ENCODE measurements at places on chromosomes 2 and 18.
A peak's percentile ranks its signal among the peaks of the same experiment; 100 is the strongest.

- DNase-seq = no peak
These were observed 9.2 kb upstream of the GALNT3 start for GRCh38 chr2:165803123-165803760.

- DNase-seq = no peak
These were observed 91.8 kb upstream of the ST6GAL2 start for GRCh38 chr2:106977717-106978116.

GRCh38 chr2:193695367-193695766 lies 1500.6 kb upstream of the TMEFF2 start:
- DNase-seq = no peak

- DNase-seq = no peak
These were observed 25.3 kb downstream of the ZNF519 start for GRCh38 chr18:14106906-14107305.

DNA sequence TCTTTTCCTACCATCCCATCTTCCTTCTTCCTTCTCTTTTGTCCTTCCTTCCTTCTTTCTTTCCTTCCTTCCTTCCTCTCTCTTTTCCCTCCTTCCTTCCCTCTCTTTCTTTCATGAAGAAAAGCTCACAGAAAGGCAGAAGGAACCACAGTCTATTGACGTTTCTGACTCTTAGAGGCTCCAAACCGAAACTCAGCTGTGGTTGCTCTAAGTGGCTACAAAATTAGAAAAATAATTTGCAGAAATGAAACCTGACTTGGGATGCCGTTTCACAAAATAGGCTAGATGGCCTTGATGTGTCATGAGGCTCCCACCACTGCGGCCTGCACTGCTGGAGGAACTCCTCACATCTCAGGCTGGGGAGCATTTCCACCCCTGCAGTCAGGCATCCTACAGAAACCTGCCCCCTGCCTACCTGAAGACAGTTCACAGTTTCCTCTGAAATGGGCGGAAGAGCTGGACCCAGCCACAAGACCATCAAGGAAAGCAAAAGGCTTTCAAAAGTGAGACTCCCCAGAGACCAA lies 165.6 kb downstream of the SMAD7 start:
- peak; percentile 97 for DNase-seq

DNA sequence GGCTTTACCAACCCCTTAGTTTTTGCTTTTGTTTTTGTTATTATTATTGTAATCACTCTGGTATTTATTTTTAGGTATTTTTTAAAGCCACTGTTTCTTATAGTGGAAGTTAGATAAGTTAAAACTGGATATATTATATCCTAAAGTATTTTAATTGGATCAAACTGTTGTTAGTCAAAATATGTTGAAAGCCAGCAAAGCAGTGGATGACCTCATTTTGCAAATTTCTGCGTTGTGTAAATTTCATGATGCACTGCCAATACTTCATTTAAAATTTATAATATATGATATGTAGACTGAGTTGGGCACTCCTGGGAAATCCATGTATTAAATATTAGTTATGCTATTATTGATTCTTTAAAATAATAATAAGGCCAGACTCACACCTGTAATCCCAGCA lies 661.7 kb upstream of the NRXN1 start:
- no peak for DNase-seq

DNA sequence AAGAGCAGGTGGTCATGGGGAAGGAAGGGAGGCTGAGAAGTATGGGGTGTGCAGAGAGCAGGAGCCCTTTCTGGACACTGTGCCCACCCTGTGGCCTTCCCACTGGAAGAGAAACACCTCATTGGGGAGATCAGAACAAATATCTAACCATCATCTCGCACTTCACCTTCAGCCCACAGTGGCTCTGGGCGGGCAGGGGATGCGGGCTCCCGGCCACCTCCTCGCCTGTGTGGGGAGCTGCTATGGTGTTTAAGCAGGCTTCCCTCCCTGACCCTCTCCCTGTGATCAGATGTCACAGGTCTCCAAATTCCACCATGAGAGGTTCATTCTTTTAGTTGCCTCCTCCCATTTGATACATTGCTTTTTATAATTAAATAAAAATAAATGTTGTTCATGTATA lies 5.0 kb downstream of the FBLN7 start:
- no peak for DNase-seq

DNA sequence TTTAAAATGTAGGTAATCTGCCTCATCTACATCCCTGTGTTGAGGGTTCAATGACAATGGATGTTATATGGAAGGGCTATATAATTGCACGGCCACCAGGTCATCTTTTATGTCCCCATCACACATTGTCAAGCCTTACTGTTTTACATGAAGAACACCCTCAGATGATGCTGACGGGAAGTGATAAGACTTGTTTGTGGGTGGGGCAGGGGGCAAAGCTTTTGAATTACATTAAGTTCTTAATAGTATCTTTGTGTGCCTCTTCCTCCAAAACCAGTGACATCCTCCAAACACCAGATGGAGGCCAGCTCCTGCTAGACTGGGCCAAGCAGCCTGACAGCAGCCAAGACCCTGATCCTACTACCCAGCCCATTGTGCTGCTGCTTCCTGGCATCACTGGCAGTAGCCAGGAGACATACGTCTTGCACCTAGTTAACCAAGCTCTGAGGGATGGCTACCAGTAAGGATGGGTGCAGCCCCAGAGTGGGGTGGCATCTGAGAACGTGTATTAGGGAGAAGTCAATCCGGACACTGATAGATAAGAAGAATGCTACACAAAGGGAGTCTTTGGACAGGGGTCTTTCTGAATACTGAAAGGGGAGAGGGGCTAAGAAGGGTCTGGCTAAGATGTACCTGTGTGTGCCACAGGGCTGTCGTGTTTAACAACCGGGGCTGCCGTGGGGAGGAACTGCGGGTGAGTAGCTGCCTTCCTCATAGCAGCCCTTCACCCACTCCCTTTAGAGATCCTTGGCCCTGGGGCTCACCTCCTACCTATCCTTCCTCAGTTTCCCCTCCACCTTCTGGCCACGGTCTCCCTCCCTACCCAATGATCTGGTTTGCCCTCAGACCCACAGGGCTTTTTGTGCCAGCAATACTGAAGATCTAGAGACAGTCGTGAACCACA lies 5.3 kb downstream of the ABHD1 start:
- DNase-seq = no peak

DNA sequence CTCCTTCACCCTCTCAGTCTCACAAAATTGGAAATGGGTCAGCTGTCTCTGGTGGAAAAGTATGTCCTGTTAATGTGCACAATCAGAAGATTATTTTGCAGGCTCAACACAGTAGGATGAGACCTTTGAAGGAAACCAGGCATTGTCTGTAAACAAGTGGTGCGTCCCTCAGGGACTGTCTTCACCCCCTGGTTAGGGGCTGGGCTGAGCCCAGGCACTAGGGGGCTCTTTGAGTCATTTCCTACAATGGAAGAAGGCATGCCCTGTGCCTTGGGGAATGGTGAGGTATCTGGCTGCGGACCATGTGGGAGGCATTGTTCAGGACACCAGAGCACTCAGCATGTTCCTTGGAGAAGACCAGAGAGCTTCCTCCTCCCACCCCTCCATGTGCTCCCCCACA lies 26.8 kb downstream of the PKDCC start:
- DNase-seq = no peak

DNA sequence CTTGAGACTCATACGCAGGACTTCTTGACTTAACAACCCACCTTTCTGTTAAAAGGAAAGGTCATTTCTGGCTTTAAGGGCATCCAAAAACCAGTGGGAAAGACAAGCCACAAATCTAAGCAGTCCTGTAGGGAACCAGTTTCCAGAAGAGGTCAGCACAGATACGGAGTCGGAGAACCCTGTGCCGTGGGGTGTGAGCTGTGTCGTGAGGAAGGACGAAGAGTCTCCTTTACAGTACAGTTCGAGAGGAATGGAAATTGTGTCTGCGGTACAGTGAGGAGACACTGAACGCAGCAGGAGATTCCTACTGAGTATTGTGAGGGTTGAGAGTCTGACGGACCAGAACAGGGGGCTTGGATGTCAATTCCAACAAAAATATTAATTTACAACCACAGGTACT lies 17.7 kb downstream of the SLC30A3 start:
- DNase-seq = no peak

- DNase-seq = no peak
These were observed 166.6 kb upstream of the TANK start for GRCh38 chr2:160993654-160994061.

- no peak for DNase-seq
These were observed 13.0 kb upstream of the RMDN2 start for GRCh38 chr2:37912056-37912455.

GRCh38 chr2:39464864-39465263 lies 27.8 kb upstream of the MAP4K3 start:
- DNase-seq = no peak

DNA sequence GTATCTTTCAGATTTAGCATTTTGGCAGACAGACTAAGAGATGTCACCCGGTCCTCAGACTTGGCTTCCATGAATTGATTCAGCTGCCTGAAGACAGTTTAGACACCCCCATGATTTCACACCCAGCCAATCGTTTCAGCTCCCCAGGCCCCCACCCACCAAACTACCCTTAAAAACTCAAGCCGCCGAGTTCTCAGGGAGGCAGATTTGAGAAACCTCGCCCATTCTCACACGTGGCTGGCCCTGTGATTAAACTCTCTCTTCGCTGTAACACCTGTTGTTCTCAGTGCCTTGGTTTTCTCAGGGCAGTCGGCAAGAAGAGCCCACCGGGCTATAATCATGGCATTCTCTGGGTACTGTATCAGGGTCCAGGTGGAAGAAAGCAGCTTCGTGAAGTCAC lies 35.2 kb downstream of the UXS1 start:
- no peak for DNase-seq

DNA sequence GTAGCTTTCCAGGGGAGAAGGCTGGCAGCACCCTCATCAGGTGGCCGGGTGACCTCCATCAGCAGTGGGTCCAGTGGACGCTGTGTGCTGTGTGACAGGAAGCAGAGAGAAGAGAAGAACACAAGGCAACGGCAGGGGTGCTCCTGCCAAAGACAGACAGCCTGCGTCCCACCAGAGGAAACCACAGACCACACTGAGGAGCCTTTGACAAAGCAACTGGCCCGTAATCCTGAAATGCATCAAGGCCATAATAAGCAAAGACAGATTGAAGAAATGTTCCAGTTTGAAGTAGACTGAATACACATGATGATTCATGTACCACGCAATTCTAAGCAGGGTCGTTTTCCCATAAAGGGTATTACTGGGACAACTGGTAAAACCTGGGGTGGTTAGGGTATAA lies 172.4 kb downstream of the FBXO15 start:
- no peak for DNase-seq

GRCh38 chr2:85675866-85676548 lies 8.0 kb upstream of the SFTPB start:
- no peak for DNase-seq

- no peak for DNase-seq
These were observed 17.8 kb upstream of the DGKD start for GRCh38 chr2:233336541-233336940.

DNA sequence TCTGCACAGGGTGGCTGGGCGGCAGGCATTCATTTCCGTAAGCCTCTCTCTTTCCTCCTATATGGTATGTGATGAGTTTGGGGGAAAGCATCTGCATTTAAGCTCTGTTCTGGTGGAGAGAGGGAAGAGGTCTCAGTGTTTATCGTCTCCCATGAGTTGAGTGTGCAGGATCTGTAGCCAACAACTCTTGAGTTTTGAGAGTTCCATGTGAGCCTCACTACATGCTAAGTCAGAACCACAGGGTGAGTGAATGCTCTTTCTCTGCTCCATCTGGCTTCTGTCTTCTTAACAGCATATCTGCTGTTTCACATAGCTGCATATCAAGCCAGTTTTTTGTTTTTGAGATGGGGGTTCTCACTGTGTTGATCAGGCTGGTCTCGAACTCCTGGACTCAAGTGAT lies 22.7 kb downstream of the RAB31 start:
- DNase-seq = no peak

DNA sequence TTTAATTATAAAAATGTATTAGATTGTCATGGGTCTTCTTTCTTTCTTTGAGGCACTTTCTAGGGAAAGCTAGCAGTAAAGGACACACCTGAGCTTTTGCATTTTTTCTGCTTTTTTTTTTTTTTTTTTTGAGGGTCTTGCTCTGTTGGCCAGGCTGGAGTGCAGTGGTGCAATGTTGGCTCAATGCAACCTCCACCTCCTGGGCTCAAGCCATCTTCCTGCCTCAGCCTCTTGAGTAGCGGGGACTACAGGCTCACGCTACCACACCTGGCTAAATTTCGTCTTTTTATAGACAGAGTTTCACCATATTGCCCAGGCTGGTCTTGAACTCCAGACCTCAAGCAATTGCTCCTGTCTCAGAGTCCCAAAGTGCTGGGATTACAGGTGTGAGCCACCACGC lies 40.5 kb downstream of the ROCK1 start:
- DNase-seq = no peak

DNA sequence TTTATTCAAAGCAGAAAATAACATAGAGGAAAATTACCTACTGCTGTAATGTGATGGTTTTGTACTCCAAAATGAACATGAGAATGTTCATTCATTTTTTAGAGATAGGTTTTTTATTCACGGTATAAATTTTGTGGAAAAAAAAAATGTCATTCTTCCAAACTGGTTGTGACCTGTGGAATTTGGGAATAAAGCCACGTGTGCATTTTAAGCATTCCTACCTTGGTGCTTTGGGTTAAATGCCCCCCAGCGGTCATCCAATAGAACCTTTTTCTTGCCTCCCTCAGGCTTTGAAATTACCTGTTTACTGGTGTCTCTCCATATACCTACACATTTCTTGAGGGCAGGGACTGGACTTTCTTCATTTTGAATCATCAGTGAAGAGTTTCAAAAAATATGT lies 740.7 kb downstream of the DPP10 start:
- no peak for DNase-seq

DNA sequence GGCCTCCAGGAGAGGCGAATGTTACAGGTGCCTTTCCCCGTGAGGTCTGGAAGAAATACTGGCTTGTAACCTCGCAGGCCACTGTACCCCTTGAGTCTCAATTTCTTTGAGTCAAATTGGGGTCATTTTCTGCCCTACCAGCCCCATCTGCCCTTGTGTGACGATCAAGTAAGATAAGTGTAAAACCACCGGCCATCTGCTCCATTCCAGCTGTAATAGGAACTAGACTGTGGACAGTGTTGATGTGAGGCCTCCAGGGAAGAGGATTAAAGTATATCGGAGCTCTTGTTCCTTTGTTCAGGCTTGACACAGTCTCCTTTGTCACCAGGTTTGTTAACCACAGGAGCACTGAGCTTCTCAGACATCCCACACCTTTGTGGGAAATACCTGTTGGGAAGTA lies 65.6 kb downstream of the MRPS9 start:
- DNase-seq = no peak

- no peak for DNase-seq
These were observed 228.0 kb downstream of the CYP26B1 start for GRCh38 chr2:71919708-71920107.

DNA sequence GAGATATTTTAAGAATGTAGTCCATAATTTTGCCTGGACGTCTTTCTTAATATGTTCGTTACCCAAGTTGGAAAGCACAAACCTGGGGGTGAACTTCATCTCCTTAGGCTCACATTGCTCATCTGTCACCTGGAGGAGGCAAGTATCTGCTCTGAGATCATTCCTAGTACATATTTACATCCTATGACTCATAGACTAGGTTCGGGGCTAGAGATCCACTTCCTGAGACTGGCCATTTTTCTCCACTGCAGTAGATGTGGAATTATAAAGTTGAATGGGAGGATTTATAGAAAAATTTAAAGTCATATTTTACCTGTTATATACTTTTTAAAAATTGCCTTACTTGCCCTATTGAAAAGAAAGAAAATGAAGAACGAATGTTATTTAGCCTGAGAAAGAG lies 77.5 kb upstream of the PROKR1 start:
- no peak for DNase-seq

- no peak for DNase-seq
These were observed 139.8 kb downstream of the GPD2 start for GRCh38 chr2:156576005-156576404.

GRCh38 chr2:204722207-204722606 lies 176.9 kb downstream of the PARD3B start:
- DNase-seq = no peak
